ENCODE measurements at places on chromosomes 3 and 15.

- no peak for DNase-seq
Measured at GRCh38 chr3:183210862-183211341, 42.2 kb upstream of the B3GNT5 start.

DNA sequence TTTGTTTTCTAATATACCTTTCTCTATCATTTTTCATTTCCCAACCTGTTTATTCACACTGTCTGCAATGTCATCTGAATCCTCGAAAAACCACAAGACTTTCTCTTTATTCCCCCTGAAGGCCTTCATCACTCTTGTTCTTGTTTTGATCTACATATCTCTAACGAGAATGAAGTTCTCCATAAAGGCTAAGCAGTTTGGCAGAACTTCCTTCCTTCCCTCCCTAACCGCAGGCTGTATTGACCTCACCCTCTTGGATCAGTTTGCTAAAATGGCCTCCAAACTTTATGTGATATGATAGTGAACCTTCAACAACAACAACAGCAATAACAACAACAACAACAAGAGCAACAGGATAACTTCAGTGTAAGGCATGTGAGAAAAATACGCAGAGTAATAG, 392.8 kb downstream of the TIGIT start:
- no peak for DNase-seq

- no peak for DNase-seq
Measured at GRCh38 chr3:48142316-48142870, 45.8 kb downstream of the CDC25A start.

DNA sequence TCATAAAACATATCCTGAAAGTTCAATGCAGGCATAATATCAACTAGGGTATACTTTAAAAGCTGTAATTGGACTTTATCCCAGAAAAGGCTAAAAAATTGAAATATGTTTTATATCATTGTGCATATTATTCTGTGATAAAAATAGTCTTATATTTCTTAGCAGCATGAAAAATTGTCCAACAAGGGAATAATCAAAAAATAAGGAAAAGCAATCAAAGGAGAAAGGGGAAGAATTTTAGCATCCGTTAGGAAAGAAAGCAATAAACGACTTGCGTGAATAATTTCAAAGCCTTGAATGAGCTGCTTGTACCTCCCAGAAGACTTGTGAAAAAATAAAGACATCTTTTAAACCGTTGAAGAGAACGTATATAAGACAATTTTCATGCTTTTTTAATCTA, 1369.8 kb upstream of the GBE1 start:
- no peak for DNase-seq

DNA sequence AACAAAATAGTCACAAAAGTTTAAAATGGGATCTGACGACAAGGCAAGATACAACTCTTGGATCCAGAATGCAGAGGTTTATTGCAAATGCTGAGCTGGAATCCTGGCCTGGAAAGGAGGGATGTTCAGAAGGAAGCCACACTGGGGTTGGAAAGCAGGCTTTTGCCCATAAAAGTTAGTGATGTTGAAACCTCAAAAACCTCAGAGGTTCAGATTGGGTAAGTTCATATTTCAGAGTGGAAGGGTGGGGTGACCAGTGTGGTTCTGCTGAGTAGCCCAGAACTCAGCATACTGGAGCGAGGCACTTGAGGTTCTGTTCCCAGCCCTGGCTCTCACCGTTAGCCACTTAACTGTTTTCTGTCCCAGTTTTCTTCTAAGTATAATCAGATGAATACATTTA, 114.0 kb upstream of the OSTN start:
- no peak for DNase-seq

- no peak for DNase-seq
Measured at GRCh38 chr15:25678500-25678855, 184.6 kb downstream of the ATP10A start.

- DNase-seq = no peak
Measured at GRCh38 chr3:41749988-41750387, 211.9 kb downstream of the ULK4 start.

- no peak for DNase-seq
Measured at GRCh38 chr3:1400571-1400970, 307.7 kb downstream of the CNTN6 start.

DNA sequence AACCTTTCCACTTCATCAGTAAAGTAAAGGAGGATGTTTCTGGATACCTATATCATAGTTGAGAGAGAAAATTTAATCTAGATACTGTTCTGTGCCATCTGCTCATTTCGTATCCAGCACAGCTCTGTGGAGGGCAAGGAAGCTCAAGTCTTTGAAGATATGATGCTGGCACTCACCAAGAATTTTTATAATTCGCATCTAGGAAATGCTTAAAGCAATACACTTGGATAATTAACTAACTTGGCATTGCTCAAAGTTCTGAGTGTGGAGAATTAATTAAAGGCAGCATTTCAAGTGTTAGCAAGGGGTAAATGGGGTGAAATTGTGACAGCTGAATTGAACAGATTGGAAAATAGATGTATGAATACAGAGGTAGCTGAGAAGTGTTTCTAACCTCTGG, 213.2 kb downstream of the KCNMB2 start:
- no peak for DNase-seq

- no peak for DNase-seq
Measured at GRCh38 chr3:18188491-18188890, 236.6 kb downstream of the SATB1 start.

GRCh38 chr15:46701896-46702295, 1015.4 kb upstream of the SEMA6D start:
- DNase-seq = no peak

DNA sequence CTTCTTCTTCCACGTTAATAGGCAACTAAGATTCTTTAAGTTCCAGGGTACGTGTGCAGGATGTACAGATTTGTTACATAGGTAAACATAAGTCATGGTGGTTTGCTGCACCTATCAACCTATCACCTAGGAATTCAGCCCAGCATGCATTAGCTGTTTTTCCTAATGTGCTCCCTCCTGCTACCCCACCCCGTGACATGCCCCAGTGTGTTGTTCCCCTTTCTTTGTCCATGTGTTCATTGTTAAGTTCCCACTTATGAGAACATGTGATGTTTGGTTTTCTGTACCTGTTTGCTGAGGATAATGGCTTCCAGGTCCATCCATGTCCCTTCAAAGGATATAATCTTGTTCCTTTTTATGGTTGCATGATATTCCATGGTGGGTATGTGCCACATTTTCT, 21.1 kb downstream of the GTF2A2 start:
- no peak for DNase-seq

DNA sequence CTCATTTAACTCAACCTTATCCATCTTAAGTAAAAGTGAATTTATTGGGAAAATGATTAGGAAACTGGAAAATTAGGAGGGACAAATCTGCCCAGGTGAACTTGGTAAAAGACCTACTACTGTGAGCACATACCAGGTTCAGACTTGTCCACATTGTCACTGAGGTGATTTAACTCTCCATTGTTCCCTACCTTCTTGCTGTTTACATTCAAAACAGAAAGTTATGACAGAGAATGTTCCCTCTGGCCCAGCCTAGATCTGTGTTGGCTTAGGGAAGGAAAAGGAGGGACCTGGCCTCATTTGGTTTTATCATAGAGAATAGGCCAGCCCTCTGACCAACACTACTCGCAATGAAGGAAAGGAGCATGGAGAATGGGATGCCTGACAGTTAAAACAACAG, 117.6 kb downstream of the SATB1 start:
- no peak for DNase-seq

DNA sequence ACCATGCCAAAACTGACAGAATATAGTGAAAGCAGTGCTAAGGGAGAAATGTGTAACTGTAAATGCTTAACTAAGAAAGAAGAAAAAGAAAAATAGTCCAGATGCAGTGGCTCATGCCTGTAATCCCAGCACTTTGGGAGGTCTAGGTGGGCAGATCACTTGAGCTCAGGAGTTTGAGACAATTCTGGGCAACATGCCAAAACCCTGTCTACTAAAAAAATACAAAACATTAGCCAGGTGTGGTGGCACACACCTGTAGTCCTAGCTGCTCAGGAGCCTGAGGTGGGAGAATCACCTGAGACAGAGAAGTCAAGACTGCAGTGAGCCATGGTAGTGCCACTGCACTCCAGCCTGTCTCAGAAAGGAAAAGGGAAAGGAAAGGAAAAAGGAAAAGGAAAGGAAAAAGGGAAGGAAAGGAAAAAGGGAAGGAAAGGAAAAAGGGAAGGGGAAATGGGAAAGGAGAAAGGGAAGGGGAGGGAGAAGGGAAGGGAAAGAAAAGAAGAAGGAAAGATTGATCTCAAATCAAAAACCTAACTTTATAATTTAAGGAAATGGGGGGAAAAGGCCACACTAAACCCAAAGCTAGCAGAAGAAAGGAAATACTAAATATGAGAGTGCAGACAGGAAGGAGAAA, 20.3 kb downstream of the C3orf33 start:
- no peak for DNase-seq

GRCh38 chr3:74129056-74129455, 485.4 kb downstream of the CNTN3 start:
- DNase-seq = no peak

DNA sequence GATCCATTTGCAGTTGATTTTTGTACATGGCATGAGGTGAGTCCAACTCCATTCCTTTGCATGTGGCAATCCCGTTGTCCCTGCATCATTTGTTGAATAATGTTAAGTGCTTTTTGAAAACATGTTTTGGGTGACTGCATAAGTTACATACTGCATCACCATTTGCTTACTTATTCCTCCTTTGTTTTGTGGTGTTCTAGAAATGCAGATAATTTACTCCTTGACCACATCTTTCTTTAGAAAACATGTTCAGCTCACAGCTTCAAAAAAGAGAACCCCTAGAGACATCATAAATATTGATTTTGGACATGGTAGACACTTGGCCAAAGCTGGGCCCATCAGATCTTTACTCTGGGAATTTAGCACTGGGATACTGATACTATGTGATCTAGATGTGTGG, 135.3 kb upstream of the DAZL start:
- no peak for DNase-seq

DNA sequence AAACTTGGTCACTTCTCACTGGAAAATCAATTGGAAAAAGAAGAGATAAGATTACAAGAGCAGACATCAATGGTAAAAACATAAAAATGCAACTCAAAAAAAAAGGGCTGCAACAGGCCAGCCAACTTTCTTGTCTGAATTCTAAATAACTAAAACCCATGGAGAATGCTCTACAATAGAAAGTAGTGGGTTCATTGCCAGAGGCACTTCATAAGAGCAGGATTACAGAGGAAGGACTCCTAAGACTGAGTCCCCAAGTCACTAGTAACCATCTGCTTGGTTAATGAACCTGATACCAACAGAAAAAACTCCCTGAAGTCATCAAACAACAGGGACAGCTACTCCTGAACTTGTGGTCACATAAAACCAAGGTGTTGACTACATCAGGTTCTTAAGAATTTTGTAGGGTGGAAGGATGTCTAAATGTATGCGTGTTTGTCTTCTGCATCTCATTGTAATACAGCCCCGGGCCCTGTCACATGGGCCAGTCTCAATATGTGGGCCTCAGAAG, 148.6 kb downstream of the IMPG2 start:
- DNase-seq = no peak

GRCh38 chr3:60114191-60114590, 1064.4 kb upstream of the CFAP20DC start:
- DNase-seq = no peak

DNA sequence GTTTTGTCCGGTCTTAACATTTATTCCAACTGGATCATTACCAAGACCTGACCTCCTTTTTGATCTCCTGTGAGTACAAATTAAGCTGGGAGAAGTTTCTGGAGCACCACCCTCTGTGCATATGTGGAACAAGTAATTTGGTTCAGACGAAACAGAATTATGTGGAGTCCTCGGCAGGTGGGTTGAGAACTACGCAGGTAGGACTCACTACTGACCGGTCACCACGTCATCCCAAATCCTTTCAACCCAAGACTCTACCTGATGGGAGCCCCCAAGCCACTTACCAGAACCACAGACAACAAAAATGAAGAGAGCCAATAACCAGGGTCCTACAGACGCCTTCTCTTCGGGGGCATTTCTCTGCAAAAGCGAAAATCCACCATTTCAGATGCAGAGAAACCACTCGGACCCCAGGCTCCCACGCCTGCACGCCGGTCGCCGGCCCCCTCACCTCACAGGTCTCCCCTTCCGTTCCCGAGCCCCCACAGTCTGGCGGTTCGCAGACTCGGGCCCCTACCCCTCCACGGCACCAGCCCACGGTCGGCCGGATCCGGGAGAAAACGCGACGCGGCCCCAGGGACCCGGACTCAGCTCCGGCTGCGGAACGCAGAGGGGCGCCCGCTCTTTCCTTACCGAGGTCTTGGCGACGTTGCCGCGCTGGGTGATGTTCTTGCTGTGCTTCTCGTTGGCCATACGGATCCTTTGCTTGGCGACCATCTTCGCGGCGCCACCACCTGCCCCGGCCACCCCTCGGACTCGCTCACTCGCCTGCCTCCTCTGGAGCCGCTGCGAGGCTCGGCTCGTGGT, 674 bp downstream of the SERP1 start:
- DNase-seq = peak; percentile 20

- DNase-seq = no peak
Measured at GRCh38 chr3:66224220-66224619, 3.4 kb downstream of the SLC25A26 start.
